Right ventricle myocardium inferior (tissue), 1 donor: ENCODE measurements at places on chromosomes 7 and 10.

DNA sequence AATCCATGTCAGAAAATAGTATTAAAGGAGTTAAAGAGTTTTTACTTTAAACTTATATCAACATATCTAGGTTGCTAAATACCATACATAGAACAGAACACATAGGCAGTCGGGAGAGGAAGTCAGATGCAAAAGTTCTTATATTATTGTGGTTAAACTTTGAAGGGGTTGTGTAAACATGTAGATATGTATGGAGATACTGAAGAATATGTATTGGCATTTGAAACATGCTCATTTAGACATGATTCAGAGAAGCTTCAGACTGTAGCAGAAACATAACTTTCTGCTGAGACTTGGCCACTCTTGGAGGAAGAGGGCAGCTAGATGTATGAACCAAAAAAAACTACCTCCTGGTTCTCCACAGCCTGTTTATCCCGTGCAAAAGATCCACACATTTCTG, 103.5 kb upstream of the FERD3L start:
- no peak for DNase-seq

DNA sequence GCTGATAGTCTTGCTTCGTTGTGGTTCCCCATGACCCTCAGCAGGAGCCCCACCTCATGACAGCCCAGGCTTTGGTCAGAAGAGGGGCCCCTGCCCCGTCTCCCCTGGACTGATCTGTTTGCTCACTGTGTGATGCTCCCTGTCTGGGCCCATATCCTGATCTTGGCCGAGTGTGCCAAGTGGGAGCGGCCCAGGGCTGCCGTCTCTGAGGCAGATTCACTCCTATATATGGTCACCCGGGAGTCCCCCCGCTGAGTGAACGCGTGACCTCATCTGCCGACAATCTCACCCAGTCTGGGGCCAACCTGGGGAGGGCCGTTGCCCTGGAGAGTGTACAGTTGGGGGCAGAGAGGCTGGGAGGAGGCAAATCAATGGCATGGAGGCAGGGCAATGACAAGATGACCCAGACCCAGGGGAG, 34.5 kb downstream of the PPIF start:
- peak; percentile 70 for DNase-seq

DNA sequence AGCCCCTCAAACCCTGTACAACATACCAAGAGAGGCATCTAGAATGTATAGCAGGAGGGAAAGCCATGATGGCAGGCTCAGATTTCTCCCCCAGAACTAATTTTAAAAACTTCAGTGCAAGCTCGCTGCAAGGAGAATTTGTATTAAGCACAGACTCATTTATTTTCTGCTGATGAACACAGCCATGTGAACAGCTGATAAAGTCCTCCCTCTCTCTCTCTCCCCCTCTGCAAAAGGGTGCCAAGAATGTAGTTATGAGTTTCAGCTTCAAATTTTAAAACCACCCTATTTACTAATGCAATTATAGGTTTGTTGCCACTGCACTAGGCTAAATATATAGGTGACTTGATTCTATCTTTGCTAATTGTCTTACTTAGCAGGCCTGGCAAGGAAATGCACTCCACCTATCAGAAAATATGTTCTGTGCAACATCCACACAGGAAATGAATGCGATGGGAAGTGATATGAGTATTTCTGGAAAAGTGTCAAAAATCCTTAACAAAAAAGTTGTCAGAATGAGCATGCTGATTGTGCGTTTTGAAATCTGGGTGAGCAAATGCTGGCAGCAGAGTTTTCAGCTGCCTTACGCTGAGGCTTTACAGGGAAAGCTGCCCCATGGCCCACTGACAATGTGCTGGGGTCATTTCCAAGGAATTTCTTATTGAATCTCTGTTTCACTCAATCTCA, 43.4 kb upstream of the GHITM start:
- no peak for DNase-seq

- DNase-seq: no peak
Measured at GRCh38 chr10:28304032-28304571, 1.2 kb upstream of the MPP7 start.

GRCh38 chr10:79070606-79071395, 2.0 kb downstream of the ZMIZ1 start:
- peak; percentile 93 for DNase-seq

GRCh38 chr7:37439653-37440026, 9.0 kb downstream of the ELMO1 start:
- no peak for DNase-seq

GRCh38 chr7:43078794-43079193, 33.7 kb upstream of the HECW1 start:
- no peak for DNase-seq

GRCh38 chr10:113527211-113527906, 25.5 kb upstream of the HABP2 start:
- no peak for DNase-seq

- no peak for DNase-seq
Measured at GRCh38 chr7:12653518-12653917, 33.9 kb upstream of the ARL4A start.

DNA sequence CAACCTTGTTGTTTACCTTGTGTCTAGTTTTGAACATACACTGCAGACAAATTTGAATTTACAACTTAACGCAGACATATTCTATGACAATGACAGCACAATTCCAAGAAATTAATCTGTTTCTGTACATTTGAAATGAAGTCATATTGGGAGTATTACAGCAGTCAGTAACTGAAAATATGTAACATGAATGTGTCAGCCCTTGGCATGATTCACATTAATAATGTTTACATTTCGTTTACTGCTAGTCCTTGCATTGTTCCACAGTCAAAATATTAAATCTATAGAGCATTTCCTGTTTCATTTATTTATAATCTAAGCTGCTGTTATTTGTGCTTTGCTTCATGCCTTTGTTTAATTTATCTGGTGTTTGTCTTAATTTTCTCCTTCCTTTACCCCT, 80.4 kb downstream of the NOC3L start:
- no peak for DNase-seq

DNA sequence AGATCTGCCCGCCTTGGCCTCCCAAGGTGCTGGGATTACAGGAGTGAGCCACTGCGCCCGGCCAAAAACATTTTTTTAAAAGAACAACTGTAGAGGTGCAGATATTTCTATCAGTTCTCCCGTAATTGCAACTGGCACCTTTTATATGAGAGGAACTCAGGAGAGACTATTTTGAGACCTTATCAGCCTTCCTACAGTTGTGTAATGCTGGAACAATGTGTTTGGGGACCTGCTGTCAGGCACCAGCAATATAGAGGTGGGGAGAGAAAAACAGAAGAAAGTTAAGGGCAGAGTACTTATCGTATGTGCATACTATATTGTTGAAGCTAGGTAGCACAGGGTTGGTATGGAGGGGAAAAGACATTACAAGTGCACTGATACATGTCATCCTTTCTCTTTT, 343.8 kb upstream of the ANKRD30A start:
- no peak for DNase-seq

- DNase-seq: no peak
Measured at GRCh38 chr7:149214020-149214720, 18.8 kb downstream of the ZNF282 start.

DNA sequence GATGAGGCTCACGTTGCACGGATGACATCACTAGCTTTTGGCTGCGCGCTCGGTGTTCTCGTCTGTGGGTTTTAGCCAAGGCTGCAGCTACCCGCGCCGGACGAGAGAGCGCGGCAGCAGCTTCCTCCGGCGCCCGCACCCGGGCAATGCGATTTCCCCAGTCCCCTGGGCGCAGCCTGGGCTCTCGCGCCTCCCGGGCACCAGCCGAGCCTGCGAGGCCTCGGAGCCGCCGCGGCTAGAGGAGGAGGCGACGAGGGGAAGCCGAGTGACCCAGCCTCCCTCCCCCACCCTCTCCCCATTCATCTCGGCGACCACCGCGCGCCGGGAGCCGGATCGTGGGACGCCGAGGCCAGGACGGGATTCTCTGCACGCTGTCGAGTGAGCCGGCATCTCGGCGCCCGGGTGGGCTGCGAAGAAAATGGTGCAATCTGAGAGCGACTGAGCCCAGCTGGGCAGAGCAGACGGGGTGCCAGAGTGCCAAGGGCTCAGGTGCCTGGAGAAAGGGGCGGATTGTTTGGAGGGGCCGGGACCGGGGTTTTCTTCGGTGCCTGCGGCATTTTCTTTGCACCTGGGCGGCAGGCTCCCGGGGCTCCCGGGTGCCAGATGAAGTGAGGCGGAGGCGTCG, 1.2 kb upstream of the TMEM178B start:
- peak; percentile 73 for DNase-seq

GRCh38 chr10:117885206-117885829, 161.4 kb downstream of the RAB11FIP2 start:
- DNase-seq: no peak

DNA sequence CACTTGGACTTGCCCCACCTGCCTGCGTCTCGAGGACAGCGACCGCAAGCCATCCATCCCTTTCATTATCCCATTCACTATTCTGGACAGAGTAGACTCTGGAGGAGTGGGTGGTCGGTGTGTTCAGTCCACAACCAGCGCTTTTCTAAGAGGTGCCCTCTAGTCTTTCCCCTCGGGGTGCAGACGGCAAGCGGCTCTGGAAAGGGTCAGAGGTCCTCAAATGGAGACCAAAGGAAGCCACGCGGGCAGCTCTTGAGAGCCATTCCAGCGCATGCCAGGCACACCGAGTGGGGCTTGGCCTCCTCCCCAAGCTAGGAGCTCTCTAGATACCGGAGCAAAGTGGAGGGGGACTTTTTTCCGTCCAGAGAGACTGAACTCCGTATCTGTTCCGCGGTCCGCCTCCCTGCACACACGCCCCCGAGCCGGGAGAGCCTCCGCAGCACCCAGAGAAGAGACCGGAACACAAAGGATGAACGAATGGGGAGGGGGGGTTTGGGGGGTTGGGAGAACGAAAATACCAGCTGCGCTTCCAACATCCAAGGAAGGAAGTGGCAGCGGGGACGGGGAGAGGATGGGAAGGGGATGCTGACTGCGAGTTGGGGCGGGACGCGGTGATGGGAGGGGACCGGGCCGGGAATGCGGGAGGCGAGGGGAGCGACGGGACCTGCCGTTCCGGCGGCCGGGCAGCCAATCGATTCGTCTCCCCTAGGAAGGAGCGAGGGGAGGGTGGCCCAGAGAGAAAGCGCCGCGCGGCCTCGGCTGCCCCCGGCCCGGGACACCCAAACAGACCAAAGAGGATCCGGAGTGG, 515 bp downstream of the GSDME start:
- DNase-seq: peak; percentile 77

DNA sequence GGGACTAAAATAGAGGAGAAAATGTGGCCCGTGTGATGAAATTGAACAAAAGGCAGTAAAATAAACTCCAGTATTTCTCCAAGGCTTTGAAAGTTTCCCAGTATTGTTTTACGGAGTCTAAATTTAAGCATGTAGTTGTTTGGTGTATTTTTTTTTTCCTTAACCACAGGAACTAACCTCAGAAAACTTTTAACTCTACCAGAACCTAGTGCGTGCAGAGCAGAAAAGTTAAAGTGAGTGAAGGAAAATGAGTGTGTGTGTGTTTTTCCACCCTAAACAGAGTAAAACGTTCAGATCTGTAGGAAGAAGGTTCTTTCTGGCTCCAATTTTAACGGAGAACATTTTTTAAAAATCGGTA, 812 bp downstream of the PROSER2 start:
- DNase-seq: no peak

DNA sequence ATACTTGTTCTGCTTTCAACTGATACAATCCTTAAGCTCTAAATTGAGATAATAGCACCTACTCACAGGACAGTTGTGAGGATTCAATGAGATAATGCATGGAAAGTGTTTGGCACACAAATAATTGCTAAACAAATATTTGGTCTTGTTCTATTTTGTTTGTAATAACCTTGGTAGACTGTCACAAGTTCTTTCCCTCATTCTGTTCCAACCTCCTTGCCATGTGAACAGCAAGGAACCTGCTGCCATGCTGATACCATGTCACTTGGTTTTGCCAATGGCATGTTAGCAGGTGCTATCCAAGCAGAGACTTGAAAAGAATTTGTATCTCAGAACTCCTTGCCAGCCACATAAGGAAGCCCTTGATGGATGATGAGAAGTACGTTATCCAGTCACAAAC, 24.8 kb upstream of the TECTB start:
- DNase-seq: no peak

DNA sequence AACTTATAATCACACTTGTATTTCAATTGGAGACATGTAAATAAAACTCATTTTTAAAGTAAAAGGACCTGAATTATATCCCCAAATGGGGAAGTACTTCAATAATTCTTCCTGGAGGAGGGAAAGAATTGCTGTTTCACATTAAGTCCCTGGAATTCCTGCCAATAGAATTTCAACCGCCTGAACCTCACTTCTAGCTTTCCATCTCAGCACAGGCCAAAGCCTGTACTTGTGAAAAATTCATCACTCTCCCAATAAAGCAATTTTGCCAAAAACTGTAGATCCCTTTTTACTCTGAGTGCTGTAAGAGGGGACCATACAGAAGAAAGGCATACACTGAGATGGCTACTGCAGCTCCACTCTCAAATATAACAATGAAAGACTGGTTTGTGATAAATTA, 54.8 kb downstream of the CADPS2 start:
- DNase-seq: no peak

- DNase-seq: no peak
Measured at GRCh38 chr7:88452646-88453045, 146.0 kb upstream of the STEAP4 start.

DNA sequence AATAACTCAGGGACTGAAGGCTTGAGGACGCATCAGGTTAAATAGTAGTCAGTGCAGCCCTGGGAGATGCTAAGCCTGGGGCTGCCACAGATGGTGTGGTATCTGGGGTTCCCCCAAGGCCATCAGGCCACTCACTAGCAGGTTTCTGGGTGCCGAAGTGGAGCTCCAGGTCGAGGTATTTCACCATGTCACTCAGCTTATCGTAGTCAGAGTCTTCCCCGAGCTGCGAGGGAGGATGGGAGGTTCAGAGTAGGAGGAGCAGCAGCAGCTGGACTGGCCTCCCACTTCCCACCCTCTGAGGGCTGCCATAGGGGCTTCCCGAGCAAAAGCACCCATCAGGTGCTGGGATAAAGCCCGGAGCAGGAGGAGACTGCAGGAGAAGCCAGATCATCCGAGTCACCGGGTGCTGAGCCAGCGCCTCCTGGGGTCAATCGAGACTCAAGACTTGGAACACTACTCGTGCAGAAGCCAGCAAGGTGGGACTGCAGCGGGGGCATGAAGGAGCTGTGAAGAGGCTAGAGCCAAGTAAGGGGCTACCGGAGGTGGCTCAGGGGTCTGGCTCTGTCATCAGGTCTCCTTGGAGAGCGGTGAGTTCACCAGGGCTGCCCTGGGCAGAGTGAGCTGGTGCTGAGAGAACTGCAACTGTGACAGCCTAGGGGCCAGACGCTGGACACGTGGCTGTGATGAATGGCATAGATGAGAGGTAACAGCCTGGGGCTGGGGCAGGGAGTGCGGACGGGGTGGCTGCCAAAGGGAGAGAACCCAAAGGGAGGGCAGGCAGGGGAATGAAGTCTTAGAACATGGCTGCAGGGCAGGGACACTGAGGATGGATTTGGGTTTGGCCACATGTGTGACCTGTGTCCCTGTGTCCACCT, 45.3 kb downstream of the GRID2IP start:
- no peak for DNase-seq

- no peak for DNase-seq
Measured at GRCh38 chr7:80106498-80107113, 28.0 kb upstream of the GNAI1 start.
